Fibroblast of lung (primary cell): ENCODE measurements at places on chromosomes 1 and 21. TPM values are rescaled to one million over a fixed set of nuclear protein-coding genes. Genes with fewer than 3 reads are reported as not detected.

DNA sequence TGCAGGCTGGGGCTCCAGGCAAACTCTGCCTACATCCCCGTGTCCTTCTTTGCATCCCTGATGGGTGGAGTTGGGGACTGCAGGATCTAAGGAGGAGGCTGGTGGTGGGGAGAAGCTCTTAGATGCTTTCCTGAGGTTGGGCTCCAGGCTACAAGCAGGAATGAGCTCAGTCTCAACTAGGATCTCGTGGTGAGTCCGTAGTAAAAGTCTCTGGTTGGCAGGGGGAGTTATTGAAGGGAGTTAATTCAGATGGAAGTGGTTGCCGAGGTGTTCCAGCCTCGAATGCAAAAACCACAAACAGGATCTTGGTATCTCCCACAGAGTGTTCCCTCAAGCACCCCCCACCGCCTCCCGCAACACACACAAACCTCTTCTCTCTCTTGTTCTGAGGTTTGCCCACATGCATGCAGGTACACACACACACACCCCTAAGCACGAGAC, 35.0 kb downstream of the TMCC2 start:
- no peaks in the 10 kb centered on the region for H3K36me3 ChIP-seq
- DNase-seq = peak; percentile 60
- H3K4me3 ChIP-seq = no peak overlapping the region
- peaks cover 2% of the 10 kb centered on the region for H3K4me1 ChIP-seq

DNA sequence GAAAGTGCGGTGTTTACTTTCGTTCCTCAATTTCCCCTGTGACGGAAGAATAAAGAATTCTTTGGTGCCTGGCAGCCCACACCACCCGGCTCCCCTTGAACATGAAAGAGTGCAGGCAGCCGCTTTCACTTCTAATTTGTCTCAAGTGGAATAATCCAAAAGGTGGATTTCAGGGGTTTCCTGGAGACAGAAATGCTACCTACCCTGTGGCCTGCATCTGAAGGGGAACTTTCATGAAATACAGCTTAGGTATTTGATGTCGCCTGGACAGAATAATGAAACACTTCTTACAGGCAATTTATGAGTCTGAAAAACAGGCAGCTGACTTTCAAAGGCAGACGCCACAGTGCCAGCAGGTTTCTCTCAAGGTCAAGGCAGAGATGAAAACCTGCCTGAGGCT, 169.5 kb upstream of the USP24 start:
- DNase-seq = no peak
- H3K27ac ChIP-seq = no peak overlapping the region
- H3K36me3 ChIP-seq = no peaks in the 10 kb centered on the region
- H3K4me1 ChIP-seq = no peaks in the 10 kb centered on the region
- no peaks in the 10 kb centered on the region for H3K27me3 ChIP-seq

GRCh38 chr1:45867697-45868348, 64.4 kb downstream of the MAST2 start:
- H3K4me3 ChIP-seq = no peak overlapping the region
- peaks cover 5% of the 10 kb centered on the region for H3K4me1 ChIP-seq
- H3K27me3 ChIP-seq = no peaks in the 10 kb centered on the region

- no peaks in the 10 kb centered on the region for H3K36me3 ChIP-seq
- DNase-seq = peak; percentile 69
- H3K27me3 ChIP-seq = no peaks in the 10 kb centered on the region
- H3K27ac ChIP-seq = peak overlapping the region; percentile 31
These were observed 6.7 kb upstream of the PTPN14 start for GRCh38 chr1:214557952-214558735.

- peak; percentile 98 for DNase-seq
- H3K27ac ChIP-seq = peak overlapping the region; percentile 79
- no peaks in the 10 kb centered on the region for H3K27me3 ChIP-seq
- peaks cover 18% of the 10 kb centered on the region for H3K4me1 ChIP-seq
These were observed 30.3 kb downstream of the PTPRC start for GRCh38 chr1:198669023-198669698.

DNA sequence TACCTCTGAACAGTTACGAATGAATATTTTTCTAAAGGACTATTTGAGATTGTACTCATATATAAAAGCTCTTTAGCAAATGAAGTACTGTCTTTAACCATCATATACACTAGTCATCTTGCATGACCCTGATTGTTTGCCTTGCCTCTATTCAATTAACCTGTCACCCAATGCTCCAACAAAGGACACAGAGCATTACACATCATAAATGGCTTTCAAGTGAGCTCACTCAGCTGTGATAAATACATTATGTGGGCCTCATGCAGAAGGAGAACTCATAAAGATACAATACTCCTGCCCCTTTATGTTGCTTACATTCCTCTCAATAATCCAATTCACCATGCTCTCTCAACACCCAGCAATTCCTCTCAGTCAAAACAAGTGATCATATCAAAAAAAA, 993.0 kb upstream of the PRMT6 start:
- H3K4me1 ChIP-seq = no peaks in the 10 kb centered on the region
- no peak overlapping the region for H3K4me3 ChIP-seq
- no peaks in the 10 kb centered on the region for H3K36me3 ChIP-seq
- H3K27ac ChIP-seq = no peak overlapping the region

DNA sequence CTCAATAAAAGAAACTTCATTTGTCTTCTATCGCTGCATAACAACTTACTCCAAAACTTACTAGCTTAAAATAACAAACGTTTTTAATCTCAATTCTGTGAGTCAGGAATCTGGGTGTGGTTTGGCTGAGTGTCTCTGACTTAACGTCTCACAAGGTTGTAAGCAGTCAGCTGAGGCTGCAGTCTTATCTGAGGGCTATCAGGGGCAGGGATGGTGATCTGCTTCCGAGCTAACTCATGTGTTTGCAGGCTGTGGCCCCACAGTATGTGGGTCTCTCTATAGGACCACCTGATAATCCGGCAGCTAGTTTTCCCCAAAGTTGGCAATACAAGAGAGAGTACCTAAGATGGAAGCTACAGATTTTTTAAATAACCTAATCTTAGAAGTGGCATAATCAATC, 234.2 kb upstream of the FGGY start:
- peak; percentile 76 for DNase-seq
- peaks cover 6% of the 10 kb centered on the region for H3K4me1 ChIP-seq
- H3K27me3 ChIP-seq = no peaks in the 10 kb centered on the region
- peak overlapping the region; percentile 22 for H3K4me3 ChIP-seq
- H3K36me3 ChIP-seq = no peaks in the 10 kb centered on the region

GRCh38 chr1:24860841-24861240, 69.2 kb downstream of the RUNX3 start:
- peaks cover 7% of the 10 kb centered on the region for H3K27me3 ChIP-seq
- no peak overlapping the region for H3K27ac ChIP-seq
- no peak overlapping the region for H3K4me3 ChIP-seq

DNA sequence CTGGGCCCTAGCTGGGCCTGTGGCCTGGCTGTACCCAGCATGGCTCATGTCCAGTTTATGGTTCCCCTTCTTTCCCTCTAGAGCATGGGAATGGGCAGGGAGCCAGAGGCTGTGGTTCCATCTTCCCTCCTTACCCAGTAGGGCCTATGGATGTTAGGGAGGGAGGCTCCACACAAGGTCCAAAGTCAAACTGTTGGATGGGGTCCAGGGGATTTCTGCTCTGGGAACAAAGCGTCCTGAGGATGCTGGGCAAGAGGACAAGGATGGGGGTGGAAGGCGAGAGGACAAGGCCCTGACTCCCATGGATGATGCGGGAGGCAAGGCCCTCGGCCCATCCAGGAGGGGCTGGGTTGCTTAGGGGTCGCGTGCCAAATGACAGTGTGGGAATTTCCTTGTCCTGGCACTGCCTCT, 17.3 kb downstream of the CSF1 start:
- DNase-seq = peak; percentile 97
- no peaks in the 10 kb centered on the region for H3K27me3 ChIP-seq
- H3K36me3 ChIP-seq = peaks cover 44% of the 10 kb centered on the region
- H3K4me1 ChIP-seq = peaks cover 18% of the 10 kb centered on the region
- H3K27ac ChIP-seq = no peak overlapping the region

GRCh38 chr1:212529211-212529741, 79.3 kb upstream of the ATF3 start:
- no peak overlapping the region for H3K4me3 ChIP-seq
- peaks cover 13% of the 10 kb centered on the region for H3K27me3 ChIP-seq
- H3K4me1 ChIP-seq = no peaks in the 10 kb centered on the region
- no peaks in the 10 kb centered on the region for H3K36me3 ChIP-seq
- DNase-seq = peak; percentile 58
- H3K27ac ChIP-seq = no peak overlapping the region

DNA sequence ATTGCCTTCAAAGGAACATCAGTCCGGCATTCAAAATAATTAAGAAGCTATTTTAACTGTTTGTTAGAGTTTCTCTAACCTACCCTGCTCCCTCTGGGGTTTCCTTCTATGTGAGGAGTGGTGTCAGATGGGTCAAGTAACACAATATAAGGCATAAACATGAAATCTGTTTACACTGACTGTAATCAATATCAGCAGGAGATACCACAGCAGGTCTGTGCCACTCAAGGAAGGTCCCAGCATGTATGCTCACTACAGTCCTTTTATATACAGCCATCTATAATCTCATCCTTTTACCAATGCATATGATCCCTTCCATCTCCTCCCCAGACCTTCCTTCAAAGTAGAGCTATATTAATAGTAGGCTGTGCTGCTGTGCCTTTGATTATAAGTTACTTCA, 25.4 kb downstream of the EEIG2 start:
- H3K36me3 ChIP-seq = no peaks in the 10 kb centered on the region
- H3K4me1 ChIP-seq = peaks cover 12% of the 10 kb centered on the region
- no peak for DNase-seq

DNA sequence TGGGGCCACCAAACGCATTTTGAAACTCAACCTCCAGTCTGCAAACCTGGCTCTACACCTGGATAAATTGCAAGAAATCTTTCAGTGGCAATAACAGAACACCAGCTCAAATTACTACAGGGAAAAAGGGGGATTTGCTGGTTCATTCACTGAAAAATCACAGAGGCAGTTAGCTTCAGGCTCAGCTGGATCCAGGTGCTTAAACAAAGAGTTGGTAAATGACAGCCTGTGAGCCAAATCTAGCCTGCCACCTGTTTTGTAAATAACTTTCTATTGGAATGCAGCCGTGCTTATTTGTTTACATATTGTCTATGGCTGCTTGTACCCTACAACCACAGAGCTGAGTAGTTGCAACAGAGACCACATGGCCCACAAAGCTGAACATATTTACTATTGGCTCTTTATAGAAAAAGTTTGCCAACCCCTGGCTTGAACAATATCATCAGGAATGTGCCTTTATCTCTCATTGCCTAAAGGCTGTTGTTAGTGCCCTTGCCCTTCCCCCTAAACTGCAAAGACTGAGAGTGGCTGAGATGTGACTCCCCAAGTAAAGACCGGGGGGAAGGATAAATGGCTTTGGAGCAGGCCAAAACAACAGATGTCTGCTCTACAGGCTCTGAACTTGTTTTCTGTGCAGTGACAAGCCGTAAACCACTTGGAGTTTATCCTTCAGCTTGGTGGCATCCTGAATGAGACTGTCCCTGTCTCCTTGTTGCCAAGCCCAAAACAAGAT, 21.5 kb upstream of the PTPRF start:
- DNase-seq = no peak
- no peaks in the 10 kb centered on the region for H3K4me1 ChIP-seq
- H3K36me3 ChIP-seq = no peaks in the 10 kb centered on the region
- no peaks in the 10 kb centered on the region for H3K27me3 ChIP-seq
- no peak overlapping the region for H3K4me3 ChIP-seq
- no peak overlapping the region for H3K27ac ChIP-seq

DNA sequence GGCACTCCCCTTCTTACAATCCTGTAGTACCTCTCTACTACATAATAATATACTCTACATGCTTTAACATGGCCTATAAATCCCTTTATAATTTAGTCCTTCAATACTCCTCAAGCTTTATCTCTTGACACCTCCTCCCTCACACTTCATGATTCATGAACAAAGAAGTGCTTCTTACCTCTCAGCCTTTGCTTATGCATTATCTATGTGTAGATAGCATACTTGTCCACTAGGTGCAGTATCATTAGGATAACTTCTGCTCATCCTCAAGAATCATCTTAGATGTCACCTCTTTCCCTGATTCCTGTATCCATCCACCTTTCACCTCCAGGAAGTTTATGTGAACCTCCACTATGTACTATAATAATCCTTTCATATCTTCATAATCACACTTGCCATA, 74.4 kb downstream of the COL24A1 start:
- H3K27me3 ChIP-seq = no peaks in the 10 kb centered on the region
- no peaks in the 10 kb centered on the region for H3K4me1 ChIP-seq
- no peaks in the 10 kb centered on the region for H3K36me3 ChIP-seq
- no peak overlapping the region for H3K4me3 ChIP-seq

GRCh38 chr1:11193376-11193775, 4.2 kb downstream of the ANGPTL7 start:
- H3K36me3 ChIP-seq = peaks cover 7% of the 10 kb centered on the region
- no peaks in the 10 kb centered on the region for H3K4me1 ChIP-seq
- H3K27me3 ChIP-seq = no peaks in the 10 kb centered on the region
- H3K27ac ChIP-seq = no peak overlapping the region
- no peak for DNase-seq
- no peak overlapping the region for H3K4me3 ChIP-seq

DNA sequence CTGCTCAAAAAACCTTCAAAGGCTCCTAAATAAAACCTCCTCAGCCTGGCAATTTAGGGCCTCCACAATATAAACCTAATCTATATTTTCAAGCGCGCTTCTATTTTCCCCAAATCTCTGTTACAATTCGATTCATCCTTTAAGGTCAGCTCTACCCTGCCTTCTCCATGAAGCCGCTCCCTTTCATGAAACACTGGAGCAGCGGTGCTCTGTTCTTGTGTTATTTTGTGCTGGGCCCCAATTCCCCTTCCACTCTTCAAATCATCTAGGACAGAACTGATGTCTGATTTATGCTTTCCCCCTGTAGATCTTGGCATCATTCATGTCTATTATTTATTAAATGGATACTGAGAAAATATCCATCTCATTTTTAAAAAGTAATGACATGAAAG, 6.9 kb downstream of the ERRFI1 start:
- peaks cover 4% of the 10 kb centered on the region for H3K36me3 ChIP-seq
- no peak overlapping the region for H3K4me3 ChIP-seq
- H3K27me3 ChIP-seq = no peaks in the 10 kb centered on the region
- peaks cover 36% of the 10 kb centered on the region for H3K4me1 ChIP-seq
- DNase-seq = peak; percentile 14

SYNC gene
- polyA plus RNA-seq = 31.5 and 50.9 TPM in 2 replicates

AMY2A gene
- not detected in 2 replicates for polyA plus RNA-seq

RGS4 gene
- polyA plus RNA-seq = 80.2 and 170 TPM in 2 replicates

LINGO4 gene
- not detected in 2 replicates for polyA plus RNA-seq

TAF13 gene
- polyA plus RNA-seq = 85.7 and 98.7 TPM in 2 replicates

ANP32E gene
- polyA plus RNA-seq = 22.4 and 29.2 TPM in 2 replicates

CCDC18 gene
- 3.1 and 6.6 TPM in 2 replicates for polyA plus RNA-seq

RIPK4 gene
- 0.01 TPM in 1 of 2 replicates, not detected in the other for polyA plus RNA-seq

TIPRL gene
- 40.9 and 42.9 TPM in 2 replicates for polyA plus RNA-seq

TNFRSF4 gene
- polyA plus RNA-seq = 0.05 TPM in 1 of 2 replicates, not detected in the other

CCSAP gene
- 4.3 and 4.4 TPM in 2 replicates for polyA plus RNA-seq
